ENCODE measurements at places on chromosomes 2 and 18.

DNA sequence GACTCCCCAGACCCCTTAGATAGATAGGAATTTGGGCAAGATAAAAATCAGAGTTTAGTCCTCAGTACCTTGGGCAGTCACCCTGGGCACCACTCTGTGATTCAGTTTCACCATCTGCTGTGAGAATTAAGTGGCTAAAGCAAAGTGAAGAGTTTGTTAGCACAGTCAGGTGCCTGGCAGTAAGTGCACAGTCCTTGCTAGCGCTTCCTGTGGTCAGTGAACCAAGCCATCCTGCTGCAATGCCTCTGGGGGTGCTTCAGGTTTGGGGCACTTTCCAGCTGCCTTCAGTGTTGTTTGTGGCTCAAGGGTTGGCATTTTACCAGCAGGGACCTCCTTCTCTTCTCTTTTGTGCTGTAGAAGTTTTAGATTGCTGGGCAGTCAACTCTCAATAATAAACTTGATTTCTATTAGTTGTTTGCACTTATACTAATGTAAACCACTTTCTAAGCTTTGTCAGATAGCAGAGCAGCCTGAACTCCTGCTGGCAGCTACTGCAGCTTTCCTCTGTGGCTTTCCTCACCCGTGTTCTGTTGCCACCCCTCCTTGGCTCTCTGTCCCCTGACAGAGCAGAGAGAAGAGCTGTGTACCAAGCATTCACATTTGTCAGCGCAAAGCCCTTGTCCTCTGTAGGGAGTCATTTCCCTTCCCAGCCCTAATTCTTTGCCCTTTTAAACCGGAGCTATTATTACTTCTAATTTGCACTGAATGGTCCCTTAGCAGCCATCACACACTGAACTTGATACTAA lies 48.4 kb upstream of the RMP24 start:
- DNase-seq: no peak

GRCh38 chr2:6945821-6946220 lies 28.6 kb downstream of the RNF144A start:
- DNase-seq: no peak

GRCh38 chr2:110667071-110667470 lies 10.8 kb downstream of the BUB1 start:
- no peak for DNase-seq

DNA sequence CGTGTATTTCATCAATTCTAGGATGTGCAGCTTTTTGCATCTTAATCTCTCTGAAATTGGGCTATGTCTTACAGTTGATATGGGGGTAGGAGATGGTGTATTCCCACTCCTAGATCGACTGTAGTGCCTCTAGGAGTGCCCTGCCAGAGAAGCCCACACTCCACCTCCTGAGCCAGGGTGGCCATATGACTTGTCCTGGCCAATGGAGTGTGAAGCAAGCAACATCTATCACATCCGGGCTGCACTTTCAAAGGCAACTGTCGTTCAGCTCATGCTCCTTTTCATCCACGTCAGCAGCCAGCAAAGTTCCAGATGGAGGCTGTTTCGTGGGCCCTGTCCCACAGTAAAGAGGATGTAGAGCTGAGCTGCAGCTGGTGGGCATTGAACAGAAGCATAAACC lies 149.4 kb upstream of the SLC1A4 start:
- DNase-seq: no peak

GRCh38 chr2:99925960-99926359 lies 216.4 kb downstream of the AFF3 start:
- DNase-seq: no peak

GRCh38 chr2:96108541-96109360 lies 7.6 kb downstream of the ADRA2B start:
- DNase-seq: peak; percentile 83

All from posterior vena cava (tissue), 2 donors.